ENCODE measurements at places on chromosomes 2 and 18.

DNA sequence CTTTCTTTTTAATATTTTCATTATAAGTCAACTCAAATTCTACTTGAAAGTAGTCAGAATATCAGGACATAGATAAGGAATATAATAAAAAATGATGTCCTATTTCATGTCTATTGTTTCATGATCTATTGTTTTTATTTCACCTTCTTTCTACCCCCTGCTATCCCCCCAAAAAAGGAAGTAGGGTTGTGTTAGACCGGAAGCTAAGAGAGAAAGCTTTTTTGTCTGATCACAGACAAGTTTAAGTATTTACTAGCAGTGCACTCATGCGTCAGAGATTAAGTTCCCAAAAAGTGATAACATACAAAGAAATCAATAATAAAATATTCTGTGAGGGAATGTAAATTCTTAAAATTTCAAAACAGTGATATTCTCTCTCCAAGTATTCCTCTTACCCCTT is 447.1 kb upstream of the CNTNAP5 start:
- no peak for DNase-seq

- DNase-seq, result no peak
These were observed 496.6 kb upstream of the HS6ST1 start for GRCh38 chr2:128815248-128815647.

GRCh38 chr2:172234716-172235691 is 132.3 kb upstream of the DLX2 start:
- peak; percentile 21 for DNase-seq

- DNase-seq, result no peak
These were observed 64.5 kb downstream of the LRRTM4 start for GRCh38 chr2:77457665-77458064.

GRCh38 chr2:238238766-238239542 is 884 bp downstream of the HES6 start:
- peak; percentile 30 for DNase-seq

- no peak for DNase-seq
These were observed 694 bp downstream of the UNC50 start for GRCh38 chr2:98608962-98609604.

DNA sequence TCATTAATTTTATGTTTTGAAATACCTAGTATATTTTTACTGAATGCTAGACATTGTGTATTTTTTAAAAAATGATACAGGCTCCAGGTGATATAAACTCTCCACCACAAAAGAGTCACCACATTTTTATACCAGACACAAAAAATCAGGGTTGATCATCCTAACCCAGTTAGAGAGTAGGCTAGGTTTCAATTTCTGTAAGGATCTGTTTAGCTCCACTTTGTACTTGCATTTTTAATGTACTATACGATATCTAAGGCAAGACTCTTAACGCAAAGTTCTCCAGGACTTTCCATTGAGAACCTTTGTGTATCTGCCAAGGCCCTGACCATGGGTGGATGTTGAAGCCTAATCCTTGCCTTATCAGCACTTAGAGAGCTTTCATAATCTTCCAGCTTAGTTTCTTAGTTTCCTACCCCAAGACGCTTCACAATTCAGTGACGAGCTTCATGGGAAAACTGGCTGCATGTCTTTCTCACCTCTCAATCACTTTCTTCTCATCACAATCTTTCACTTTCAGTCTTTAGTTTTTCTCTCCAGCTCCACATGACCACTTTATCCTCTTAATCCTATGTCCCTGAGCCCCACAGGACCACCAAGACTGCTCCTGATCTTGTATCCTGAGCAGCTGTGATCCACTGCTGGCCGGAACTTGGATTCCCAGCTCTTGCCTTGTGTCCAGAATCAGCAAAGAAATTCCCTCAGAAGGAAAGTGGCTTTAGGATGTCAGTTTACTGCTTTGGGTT is 635.8 kb downstream of the RNF144A start:
- DNase-seq, result no peak
